ENCODE measurements at places on chromosomes 7 and 10.
A peak's percentile ranks its signal among the peaks of the same experiment; 100 is the strongest.

GRCh38 chr7:151572136-151572535 is 52.4 kb upstream of the RHEB start:
- no peak for DNase-seq

GRCh38 chr7:133742709-133743538 is 384.2 kb upstream of the LRGUK start:
- peak; percentile 36 for DNase-seq

- DNase-seq, result no peak
Measured at GRCh38 chr10:79910344-79910743, 38.6 kb downstream of the SFTPD start.

DNA sequence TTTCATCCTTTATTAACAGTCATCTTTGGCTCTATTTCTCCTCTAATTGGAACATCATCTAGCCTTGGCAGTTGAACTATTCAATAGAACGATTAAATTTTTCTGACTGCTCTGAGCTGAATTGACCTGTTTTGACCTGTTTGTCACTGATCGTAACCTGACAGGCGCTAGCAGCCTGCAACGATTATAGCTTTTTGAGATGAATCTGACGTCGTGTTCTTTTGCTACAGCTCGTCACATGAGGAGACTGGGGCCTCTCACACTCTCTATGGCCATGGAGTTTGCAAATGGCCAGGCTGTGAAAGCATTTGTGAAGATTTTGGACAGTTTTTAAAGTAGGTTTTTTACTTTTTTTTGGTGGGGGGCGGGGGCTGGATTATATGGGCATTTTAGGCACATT is 229.8 kb downstream of the FOXP2 start:
- no peak for DNase-seq
